ENCODE measurements at places on chromosomes 5 and 9. TPM values are rescaled to one million over a fixed set of nuclear protein-coding genes. Genes with fewer than 3 reads are reported as not detected.
A peak's percentile ranks its signal among the peaks of the same experiment; 100 is the strongest.

Gene KIF12
- 0.85 TPM for total RNA-seq

Gene CACFD1
- 2.9 TPM for total RNA-seq

Gene TBC1D13
- total RNA-seq: 5.9 TPM

Gene SPINK4
- not detected for total RNA-seq

Gene SNCAIP
- total RNA-seq: not detected

DNA sequence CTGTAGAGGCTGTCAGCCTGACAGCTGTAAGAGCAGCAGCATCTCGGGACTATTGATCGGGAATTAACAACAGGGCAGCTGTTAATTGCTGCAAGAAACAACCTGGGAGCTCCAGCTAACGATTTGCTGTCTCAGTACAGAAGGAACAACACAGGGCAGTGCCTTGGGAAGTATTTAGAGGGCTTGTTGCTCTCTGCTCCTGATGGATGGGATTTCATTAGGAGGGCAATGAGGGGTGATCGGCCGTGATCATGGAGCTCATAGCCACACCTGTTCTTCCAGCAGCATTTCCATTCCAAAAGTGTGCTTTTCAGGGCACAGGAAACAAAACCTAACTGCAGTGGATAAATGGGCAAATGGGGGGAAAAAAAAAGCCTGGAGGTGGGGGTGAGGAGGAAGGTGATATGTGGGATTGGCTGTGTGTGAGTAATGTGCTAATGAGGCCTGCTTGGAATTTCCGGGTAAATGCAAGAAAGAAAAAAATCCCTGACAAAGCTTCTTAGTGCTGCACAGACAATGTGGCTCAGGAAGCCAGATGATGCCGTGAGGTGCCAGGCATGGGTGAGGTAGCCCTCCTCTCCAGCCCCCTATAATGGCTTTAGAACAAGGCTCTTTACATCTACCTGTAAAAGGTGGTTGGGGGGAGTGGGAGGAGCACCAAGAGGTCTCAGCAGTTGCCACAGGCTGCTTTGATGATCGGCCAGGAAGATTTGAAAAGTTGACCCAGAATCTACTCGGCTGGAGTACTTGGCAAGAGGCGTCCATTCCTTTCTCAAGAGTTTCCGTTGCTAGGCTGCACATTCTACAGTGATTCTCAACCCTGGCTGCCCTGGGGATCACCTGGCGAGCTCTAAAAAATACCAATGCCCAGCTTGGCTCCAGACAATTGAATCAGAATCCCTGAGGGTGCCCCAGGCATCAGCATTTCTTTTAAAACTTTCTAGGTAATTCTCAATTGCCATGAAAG lies 139.5 kb upstream of the KLF9 start:
- H3K4me3 ChIP-seq: no peak overlapping the region
- no peaks in the 10 kb centered on the region for H3K27me3 ChIP-seq
- H3K36me3 ChIP-seq: no peaks in the 10 kb centered on the region
- peaks cover 21% of the 10 kb centered on the region for H3K4me1 ChIP-seq
- DNase-seq: peak; percentile 51
- H3K27ac ChIP-seq: peak overlapping the region; percentile 58

DNA sequence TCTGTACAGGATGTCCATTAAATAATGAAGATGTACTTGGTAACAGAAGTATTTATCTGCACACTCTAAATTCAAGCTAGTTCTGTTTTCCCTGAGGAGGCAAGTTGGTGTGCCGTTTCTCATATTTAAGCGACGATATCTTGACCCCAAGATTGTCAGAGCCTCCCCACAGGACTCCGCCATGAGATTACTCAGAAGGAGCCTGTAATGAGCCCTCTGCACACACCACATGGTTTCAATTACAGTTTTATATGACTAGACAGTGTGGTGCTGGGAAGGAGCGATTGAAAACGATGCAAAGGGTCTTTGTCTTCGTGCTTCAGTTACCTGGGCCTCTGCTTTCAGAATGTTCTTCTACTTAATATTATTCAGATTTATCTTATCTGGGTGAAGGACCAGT lies 840.4 kb upstream of the WWC1 start:
- no peak overlapping the region for H3K4me3 ChIP-seq
- no peaks in the 10 kb centered on the region for H3K27me3 ChIP-seq
- H3K27ac ChIP-seq: no peak overlapping the region
- no peaks in the 10 kb centered on the region for H3K36me3 ChIP-seq
- no peaks in the 10 kb centered on the region for H3K4me1 ChIP-seq
- no peak for DNase-seq

GRCh38 chr5:142915813-142916424 lies 145.7 kb downstream of the ARHGAP26 start:
- peaks cover 13% of the 10 kb centered on the region for H3K36me3 ChIP-seq
- no peak for DNase-seq
- no peak overlapping the region for H3K4me3 ChIP-seq
- H3K27ac ChIP-seq: no peak overlapping the region
- H3K27me3 ChIP-seq: no peaks in the 10 kb centered on the region

DNA sequence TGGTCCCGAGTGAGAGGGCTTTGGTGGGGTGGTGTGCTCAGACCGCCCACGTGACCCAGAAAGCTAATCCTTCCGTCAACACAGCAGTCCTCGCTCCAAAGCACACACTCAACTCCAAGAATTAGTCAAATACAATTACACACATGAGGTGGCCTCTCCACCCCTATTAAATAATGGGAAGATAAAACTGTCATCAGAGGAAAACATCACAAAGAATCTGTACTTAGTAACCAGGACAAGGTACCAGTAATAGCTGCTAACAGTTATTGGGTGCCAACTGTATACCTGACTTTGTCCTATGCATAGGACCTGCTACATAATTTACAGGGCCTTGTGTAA lies 222.8 kb downstream of the HSPA4 start:
- no peaks in the 10 kb centered on the region for H3K36me3 ChIP-seq
- no peak overlapping the region for H3K4me3 ChIP-seq
- H3K4me1 ChIP-seq: no peaks in the 10 kb centered on the region
- no peak for DNase-seq
- H3K27ac ChIP-seq: no peak overlapping the region

DNA sequence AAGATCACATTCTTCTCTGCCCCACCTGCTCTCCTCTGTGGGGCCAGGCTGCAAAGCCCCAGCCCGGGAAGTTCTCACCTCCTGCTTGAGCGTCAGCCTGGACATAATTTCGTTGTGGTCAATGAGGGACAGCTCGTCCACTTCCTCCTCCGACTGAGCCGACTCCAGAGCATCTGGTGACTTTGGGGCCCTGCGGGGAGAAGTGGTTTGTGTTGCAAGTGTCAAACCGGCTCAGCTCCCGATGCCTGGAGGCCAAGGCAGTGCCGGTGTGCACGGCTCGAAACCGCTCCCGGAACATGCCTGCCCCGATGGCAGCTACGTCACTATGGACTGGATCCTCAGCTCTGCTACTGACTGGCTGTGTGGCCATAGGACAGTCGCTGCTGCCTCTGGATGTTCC lies 52.8 kb downstream of the PRRT1B start:
- H3K27ac ChIP-seq: no peak overlapping the region
- no peaks in the 10 kb centered on the region for H3K27me3 ChIP-seq
- H3K36me3 ChIP-seq: peaks cover 10% of the 10 kb centered on the region
- H3K4me1 ChIP-seq: no peaks in the 10 kb centered on the region

DNA sequence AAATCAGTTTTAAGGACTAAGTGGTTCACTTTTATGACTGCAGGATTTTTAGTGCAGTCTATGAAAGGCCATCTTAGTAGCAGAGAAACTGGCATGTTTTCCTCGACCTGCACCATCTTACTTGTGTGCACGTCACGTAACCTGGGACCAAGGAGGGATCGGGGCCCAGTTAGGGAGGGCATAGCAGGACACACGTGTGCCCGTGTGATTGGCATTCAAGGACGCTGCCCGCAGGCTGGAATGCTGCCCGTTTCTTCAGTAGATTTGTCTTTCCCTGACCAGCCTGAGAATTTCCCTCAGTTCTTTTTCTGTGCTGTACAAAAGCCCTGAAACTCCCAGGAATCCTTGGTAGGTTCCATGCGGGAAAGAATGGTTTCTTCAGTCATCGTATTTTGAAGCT lies 196.3 kb downstream of the TRIO start:
- no peak for DNase-seq
- no peak overlapping the region for H3K4me3 ChIP-seq
- no peaks in the 10 kb centered on the region for H3K27me3 ChIP-seq
- H3K27ac ChIP-seq: no peak overlapping the region
- H3K36me3 ChIP-seq: peaks cover 82% of the 10 kb centered on the region

DNA sequence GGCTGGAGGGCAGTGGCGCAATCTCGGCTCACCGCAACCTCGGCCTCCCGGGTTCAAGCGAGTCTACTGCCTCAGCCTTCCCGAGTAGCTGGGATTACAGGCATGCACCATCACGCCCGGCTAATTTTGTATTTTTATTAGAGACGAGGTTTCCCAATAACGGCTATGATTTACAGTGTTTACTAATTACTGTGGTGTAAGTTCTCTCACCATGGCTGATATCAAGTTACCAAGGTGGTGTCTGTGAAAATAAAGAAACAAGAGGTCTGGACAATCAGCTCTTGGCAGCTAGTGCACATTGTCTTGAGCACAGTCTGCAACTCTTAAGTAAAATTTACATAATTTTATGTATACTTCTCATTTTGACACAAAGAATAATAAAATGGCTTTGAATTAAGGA lies 385.5 kb upstream of the COX7C start:
- no peaks in the 10 kb centered on the region for H3K27me3 ChIP-seq
- no peaks in the 10 kb centered on the region for H3K4me1 ChIP-seq
- H3K27ac ChIP-seq: no peak overlapping the region
- H3K4me3 ChIP-seq: no peak overlapping the region
- no peaks in the 10 kb centered on the region for H3K36me3 ChIP-seq

GRCh38 chr9:80320480-80320879 lies 748.7 kb downstream of the TLE4 start:
- H3K4me1 ChIP-seq: peaks cover 12% of the 10 kb centered on the region
- peak; percentile 35 for DNase-seq
- peak overlapping the region; percentile 77 for H3K27ac ChIP-seq
- H3K4me3 ChIP-seq: no peak overlapping the region
- H3K36me3 ChIP-seq: no peaks in the 10 kb centered on the region

Data from SJSA1 (cell line).